Activated CD4-positive, alpha-beta T cell treated with anti-CD3 and anti-CD28 coated beads, Interleukin-2, amount 50 U/mL, for 24 hours (primary cell): ENCODE measurements at places on chromosomes 3 and 15.

DNA sequence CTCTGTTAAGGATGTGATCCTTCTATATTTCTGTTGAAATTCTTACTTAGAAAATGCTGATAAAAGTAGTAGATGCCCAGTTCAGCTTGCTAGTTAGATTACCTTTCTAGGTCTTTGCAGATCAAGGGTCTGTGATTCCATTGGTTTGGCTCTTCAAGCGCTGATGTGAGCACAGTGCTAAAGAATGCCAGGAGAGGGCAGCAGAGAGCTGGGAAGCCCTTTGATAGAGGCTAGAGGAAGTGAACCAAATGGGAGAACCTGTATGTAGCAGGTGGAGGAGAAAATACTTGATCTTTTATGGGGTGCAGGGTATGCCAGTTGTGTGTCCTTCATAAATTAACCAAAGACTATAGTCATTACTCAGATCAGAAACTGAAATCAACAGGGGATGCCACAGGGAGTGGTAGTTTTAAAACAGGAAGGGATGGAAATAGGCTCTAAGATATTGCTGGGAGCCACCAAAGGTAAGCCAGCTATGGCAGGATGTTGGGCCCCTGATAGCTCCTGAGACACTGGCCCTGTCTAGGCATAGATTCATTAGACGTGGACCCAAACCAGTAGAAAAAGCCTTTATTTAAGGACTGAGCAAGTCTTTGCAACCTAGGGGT lies 677.4 kb downstream of the SQOR start:
- peak; percentile 31 for DNase-seq

GRCh38 chr3:125350597-125350996 lies 24.5 kb downstream of the ZNF148 start:
- no peak for DNase-seq

- no peak for DNase-seq
These were observed 99.9 kb downstream of the TLE3 start for GRCh38 chr15:69997813-69998212.

DNA sequence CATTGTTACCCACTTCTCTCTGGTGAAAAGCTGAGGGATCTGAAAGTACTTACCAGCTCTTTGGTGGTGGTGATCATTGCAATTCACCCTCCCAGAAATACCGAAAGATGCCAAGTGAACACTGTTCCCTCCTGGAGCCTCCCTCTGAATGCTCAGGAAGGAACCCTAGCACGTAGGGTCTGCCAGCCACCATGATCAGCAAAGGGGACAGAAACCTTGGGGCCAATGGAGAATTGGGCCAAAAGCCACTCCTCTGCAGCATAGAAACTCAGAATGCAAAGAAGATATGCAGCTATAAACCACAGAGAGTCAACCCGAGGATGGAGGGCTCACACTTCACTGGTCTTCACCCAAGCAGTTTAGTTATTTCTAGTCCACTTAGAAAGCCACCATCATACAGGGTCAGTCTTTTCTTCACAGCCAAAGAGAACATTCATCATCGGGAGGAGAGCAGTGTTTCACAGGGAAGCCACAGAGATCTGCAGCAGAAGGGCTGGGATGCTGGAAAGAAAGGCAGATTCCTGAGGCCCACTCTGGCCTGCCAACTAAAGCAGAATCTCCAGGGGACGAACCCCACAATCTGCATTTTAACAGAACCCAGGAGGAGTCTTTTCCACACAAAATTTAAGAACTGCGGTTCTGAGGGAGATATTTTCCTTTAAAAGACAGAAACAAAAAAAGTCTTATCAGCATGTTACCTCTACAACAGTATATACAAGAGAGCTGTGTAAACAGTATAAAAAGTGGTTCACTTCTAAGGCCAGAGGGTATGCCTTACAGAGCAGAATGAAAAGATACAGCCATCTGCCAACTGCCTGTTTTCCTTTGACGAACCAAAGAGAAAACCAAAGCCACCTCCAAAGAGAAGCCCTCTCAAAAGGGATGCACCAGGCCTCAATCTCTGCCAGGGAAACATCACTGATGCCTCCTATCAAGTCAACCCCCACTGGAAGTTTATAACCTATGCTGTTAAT lies 11.3 kb downstream of the TBC1D2B start:
- no peak for DNase-seq

GRCh38 chr3:54083921-54084320 lies 38.4 kb upstream of the CACNA2D3 start:
- no peak for DNase-seq

DNA sequence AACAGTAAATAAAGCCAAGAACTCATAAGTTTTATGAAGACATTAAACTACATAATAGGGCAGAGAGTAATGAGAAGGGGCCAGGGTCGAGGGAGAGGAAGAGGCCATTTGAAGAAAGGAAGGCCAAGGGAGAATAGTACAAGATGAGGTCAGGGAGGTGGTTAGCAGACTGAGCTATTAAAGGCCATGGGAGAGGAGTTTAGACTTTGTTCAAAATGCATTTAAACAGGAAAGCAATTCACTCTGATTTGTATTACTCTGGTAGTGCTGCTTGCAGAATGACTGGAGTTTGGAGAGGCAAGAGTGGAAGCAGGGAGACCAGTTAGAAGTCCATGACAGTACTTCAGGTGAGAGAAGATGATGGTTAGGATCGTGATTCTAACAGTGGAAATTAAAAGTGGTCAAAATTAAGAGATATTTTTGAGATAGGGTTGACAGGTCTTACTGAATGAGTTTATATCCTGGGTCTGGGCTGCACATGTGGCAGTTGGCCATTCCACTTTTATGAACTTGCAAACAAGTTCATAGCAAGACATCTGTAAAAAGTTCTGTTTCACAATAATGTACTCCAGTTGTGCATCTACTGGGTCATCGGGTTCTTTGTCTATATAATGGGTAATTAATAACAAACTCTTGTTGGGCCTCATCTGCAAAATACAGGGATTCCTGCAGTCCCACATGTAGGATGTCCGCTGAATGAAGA lies 16.3 kb downstream of the PPP2R3A start:
- no peak for DNase-seq

DNA sequence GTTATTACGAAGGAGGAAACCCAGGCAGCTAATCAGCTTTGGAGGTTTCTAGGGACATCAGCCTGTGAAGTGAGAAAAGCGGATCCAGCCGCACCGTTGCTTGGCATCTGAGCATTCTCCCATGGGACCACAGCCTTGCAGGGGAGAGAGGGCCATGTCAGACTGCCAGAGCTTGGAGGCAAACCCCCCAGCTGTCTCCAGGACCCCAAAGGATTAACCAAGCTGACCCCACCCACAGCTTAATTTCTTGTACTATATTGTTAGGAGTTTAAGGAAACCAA lies 5.1 kb downstream of the IGDCC3 start:
- no peak for DNase-seq

GRCh38 chr15:100049483-100049882 lies 292.3 kb downstream of the ADAMTS17 start:
- DNase-seq, result no peak

GRCh38 chr15:89321521-89322410 lies 12.9 kb downstream of the POLG start:
- no peak for DNase-seq

DNA sequence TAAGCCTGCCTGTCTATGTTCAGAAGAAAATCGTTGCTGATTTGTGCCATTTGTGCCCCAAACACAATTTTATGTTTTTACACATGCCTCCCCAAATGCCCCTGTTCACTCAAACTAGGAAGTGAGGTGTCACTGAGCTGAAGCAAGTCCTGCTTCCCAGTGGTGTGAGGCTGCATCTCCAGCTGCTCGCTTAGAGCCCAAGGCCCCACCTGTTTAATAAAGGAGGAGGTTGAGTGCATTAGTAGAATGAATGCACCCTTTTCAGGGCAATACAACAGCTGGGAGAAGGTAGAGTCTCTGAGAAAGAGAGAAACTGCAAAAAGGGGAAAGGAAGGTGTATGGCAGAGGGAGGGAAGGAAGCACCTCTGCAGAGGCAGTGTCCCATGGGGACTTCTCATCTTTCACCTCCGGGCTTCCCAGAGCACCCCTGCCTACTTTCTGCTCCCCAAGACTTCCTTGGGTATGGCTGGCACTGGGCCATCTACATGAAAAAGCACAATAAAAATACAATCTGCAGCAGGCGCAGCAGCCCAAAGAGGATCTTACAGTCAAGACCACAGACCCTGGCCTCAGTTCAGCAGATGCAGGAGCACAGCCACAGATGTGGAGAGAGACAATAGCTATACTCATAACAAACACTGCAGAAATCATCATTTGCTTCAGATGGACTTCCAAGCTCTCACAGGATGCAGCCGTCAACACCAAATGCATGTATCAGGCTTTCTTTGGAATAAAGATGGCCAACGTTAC lies 165.9 kb downstream of the POLR2M start:
- no peak for DNase-seq

DNA sequence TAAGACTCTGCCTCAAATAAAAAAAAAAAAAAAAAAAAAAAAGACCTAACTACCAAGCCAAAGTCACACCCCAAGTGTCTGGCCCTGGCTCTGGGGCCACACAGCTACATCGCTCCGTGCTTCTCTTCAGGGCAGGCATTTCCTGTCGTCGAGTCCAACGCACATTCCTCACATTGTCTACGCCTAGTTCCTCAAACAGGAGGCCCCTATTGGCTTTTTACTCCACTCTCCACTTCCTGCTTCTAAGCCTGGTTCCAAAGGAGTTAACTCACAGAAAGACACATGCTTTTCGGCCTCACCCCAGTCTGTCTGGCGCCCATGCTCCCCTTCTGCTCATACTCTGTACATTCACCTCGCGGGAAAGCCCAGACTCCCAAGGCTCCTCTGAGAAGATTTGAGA lies 28.8 kb downstream of the KNG1 start:
- no peak for DNase-seq

DNA sequence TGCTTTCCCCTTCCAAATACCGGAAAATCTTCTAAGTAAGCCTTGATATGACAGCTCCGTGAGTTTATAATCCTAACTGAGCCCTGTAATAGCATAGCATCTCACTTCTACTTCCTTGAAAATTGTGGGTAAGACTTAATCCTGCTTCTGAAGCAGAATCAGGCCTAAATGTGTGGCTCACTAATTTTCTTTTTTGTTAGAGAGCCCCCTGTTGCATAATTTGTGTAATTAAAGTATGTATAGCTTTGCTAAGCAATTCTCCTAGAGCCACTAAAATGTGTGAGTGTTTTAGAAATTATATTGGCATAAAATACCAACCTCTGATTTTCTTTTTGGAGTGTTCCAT lies 304.4 kb downstream of the FGF12 start:
- DNase-seq, result no peak

GRCh38 chr3:150114873-150115540 lies 144.3 kb upstream of the PFN2 start:
- no peak for DNase-seq

DNA sequence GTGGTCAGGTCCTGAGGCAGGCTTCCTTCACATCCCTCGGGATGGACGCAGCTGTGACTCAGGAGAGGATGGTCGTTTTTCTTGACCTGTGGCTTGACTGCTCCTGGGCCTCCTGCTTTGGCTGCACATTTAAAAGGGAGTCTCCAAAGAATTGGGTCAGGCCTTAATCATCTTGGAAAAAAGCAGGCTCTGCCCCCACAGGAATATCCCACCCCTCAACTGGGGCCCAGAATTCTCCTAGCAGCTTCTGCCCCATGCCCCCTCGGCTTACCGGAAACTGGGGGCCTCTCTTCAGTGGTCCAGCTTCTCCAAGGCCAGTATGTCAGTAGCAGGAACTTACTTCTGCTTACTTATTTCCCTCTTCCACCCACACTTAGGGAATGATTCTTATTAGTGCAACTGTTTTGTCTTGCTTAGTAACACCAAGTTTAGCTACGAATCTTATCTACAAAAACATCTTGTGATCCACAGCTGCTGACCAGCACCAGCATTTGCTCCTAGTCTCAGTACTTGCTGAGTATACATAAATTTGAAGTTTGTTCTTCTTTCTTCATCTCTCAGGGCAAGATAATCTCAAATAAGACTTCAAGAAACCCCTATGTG lies 35.7 kb downstream of the ATG7 start:
- DNase-seq, result no peak

DNA sequence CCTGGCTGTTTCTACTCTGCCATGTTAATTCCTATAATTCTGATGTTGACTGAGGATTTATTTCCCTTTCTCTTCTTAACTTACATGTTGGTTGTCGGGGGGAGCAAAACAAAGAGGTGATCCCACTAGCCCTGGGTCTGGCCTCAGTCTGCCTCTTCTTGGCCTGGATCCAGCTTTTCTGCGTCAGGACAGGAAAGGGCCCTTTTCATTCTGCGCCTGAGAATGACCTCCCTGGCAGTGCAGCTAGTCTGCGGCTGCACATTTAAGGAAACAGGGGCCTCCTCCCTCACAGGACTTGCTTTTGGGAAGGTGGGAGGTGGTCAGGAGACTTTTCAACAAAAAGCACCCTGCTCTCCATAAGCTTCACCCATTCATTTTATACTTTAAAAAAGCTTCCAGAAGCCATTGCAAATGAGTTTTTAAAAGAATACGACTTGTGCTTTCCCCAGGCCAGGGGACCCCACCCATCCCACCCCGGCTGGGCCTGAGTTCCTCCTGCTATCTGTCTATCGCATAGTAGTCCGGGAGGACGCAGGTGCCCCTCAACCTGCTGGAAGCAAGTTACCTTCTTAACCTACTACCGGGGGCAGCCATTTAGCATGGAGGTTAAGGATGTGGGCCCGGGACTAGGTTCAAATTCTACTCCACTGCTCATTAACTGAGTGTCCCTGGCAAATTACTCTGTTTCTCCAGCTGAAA lies 21.3 kb upstream of the EHD4 start:
- DNase-seq, result no peak

DNA sequence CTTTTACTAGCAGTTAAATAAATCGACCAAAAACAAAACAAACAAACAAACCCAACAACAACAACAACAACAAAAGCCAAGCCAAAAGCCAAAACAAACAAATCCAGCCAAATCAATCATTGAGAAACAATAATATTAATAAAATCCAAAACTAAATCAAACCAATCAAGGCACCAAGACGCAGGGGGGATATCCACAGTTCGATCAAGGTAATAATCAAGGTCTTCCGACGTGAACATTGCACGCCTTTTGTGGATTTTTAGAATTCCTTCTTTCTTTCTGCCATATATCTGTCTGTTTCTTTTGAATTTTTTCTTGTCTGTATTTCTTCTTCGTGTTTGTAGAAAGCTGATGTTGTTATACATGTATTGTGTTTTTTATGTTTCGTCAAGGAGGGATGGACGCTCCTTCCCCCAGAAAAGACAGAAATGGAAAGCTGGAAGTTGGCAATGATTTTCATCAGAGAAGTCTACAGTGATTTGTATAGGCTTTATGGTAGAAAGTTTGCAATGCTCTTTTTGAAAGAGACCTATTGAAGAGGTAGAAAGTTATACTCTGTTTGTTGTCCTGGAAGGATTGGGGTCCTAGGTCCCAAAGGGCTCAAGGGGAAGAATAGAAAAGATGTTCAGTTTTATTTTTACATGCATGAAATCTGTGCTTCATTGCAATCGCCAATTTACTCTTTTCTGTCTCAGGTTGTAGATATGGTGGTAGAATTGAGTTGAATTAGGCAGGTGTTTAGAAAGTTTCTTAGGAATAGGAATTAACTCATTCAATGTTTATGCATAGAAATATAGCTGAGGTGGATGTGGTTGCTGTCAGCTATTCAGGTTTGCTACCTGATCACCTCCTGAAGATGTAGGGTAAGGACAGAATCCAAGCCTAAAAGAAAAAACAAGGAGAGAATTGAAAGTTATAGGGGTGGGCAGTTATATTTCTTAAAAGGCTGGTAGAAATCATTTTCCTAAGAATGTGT lies 1.2 kb downstream of the ARPP21 start:
- no peak for DNase-seq

GRCh38 chr15:70109978-70110377 lies 12.3 kb upstream of the TLE3 start:
- DNase-seq, result no peak

GRCh38 chr3:182803596-182803995 lies 10.3 kb downstream of the ATP11B start:
- DNase-seq, result no peak

GRCh38 chr3:124792341-124793040 lies 62.2 kb downstream of the UMPS start:
- no peak for DNase-seq
